ENCODE measurements at places on chromosomes 1 and 21.

GRCh38 chr1:4462831-4463484, 191.5 kb upstream of the AJAP1 start:
- no peak for DNase-seq

GRCh38 chr1:197621761-197622160, 153.5 kb downstream of the DENND1B start:
- DNase-seq = no peak

- DNase-seq = no peak
Observed at GRCh38 chr1:173330149-173330951, 123.2 kb upstream of the TNFSF4 start.

DNA sequence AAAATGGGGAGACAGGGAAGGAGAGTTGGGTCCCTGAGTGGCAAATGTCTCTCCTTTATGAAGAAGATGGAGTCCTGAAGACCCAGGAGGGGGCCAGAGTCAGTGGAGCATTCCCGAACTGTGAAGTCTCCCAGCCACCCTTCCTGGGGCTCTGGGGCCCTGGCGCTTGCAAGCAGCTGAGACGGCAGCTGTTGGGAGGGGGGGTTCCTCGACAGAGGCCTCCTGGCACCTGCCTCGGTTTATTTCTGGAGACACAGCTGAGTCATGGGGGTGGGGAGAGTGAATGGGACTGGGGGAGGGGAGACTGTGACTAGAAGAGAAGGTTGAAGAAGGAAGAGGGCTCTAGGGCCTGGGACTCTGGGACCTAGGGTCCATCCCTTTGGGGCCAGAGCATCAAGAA, 14.0 kb downstream of the NES start:
- DNase-seq = no peak

- DNase-seq = no peak
Observed at GRCh38 chr1:76237211-76237610, 162.7 kb downstream of the ST6GALNAC3 start.

DNA sequence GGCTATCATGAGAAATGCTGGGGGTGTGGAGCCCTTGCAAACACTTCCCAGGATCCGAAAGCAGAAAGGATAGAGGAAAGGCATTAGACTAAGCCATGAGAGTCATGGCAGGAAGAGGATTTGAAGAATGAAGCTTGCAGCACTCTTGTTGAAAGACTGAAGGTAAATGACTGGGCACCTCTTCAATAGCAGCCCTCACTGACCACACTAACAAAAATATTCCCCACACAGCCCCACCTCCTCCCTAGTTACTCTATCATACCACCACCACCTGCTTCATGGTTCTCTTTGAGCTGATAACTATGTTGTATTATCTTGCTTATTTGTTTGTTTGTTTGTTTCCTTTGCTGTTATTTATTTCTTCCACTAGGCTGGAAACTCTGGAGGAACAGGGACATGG, 13.2 kb upstream of the ATP1A1 start:
- DNase-seq = no peak

GRCh38 chr1:2645143-2645542, 12.3 kb upstream of the MMEL1 start:
- no peak for DNase-seq

DNA sequence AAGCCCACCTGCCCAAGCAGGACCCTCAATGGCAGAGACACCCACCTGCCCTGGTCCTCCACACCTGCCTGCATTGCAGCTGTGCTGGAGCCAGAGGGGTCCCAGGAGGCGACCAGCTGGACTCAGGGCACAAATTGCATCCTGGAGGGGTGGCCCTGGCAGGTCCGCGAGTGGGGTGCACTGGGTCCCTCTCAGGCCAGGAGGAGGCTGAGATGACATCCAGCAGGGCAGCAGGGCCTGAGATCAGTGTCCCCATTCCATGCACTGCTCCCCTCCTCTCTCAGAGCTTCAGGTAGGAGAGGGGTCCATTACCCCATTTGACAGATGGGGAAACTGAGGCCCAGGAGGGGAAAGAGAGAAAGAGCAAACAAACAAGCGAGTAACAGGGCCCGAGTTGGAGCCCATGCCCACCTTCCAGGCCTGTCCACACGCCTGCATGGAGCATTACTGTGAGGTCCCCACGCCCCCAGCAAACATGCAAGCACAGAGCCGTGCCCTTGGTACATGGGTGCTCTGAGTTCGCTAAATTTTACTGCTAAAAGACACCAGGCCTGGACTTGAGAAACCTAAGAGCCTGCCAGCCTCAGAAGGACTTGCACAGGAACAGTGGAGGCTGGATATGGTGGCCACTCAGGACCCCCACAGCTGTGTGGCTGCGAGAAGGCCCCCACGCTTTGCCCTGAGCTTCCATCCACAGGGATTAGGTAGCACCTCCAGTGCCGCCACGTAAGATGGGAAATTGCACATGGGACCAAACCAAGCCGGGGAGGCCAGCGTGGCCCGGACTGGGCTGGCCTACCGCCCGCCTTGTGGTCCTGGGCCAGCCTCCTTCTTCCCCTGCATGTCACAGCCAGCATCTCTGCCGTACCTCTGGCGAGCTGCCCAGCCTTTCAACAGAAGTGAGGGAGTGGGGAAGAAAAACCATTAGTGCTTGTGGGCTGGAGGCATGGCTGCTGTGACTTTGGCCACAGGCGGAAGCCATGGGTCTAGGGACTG, 7.4 kb downstream of the WNT3A start:
- DNase-seq = no peak

DNA sequence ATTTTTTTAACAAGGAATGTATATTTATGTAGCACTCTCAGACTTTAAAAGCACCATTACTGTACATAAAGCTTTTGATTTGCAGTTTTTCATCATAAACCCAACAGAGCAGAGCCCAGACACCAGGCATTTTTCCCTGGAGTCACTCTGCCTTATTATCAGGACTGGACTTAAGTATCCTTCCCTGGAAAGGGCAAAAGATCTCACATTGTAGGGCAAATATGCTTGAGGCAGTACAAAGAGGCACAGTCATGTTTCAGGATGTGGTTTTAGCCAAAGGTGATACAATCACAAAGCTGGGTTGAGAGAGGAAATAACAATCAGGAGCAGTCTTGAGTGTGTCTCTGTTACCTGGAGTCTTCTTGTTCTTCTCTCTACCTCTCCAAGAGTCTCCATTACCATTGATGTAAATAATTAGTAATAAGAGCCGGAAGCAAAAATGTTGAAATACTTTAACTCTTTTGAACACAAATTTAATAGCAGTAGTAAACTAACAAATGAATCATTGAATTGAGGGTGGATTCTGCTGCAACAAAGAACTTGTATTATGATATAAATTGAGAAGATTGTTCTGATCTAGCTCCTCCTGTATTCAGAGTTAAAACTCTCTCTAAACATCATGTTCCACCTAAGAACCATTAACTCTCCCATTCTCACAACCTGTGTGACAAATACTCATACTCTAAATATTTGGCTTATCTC, 160.5 kb downstream of the LTN1 start:
- DNase-seq = no peak

DNA sequence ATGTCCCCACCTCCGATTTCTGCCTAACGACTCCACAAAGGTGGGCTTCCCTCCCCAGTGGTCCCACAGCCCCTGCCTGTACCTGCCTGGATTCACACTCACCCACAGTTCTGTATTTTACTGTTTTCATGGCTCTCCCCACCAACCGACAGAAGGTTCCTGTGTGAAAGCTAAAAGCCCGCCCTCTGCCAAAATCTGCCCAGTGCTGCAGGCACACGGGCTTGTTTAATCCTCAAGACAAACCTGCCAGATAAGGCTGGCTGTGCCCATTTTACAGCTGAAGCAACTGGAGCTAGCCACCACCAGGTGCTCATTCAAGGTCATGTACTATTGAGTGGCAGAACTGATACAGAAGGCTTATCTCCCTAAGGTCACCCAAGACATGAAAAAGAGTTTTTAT, 114.5 kb downstream of the HIVEP3 start:
- no peak for DNase-seq

DNA sequence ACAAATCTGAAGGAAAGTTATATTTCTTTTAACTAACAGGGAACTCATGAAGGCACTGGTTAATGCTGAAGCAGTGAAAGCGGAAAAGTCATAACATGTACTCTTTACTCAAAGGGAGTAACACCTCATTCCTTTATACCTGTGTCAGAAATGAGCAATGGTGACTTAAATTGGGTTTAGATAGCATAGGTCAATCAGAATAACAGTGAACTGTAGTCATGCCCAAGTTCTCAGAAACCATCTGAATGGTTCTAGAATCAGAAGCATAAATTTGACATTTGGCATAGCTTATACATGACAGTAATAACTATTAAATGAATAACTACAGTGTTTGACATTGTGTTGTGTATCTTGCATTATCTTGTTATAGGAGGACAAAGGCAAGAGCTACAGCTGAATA, 382.0 kb downstream of the NUF2 start:
- DNase-seq = no peak

DNA sequence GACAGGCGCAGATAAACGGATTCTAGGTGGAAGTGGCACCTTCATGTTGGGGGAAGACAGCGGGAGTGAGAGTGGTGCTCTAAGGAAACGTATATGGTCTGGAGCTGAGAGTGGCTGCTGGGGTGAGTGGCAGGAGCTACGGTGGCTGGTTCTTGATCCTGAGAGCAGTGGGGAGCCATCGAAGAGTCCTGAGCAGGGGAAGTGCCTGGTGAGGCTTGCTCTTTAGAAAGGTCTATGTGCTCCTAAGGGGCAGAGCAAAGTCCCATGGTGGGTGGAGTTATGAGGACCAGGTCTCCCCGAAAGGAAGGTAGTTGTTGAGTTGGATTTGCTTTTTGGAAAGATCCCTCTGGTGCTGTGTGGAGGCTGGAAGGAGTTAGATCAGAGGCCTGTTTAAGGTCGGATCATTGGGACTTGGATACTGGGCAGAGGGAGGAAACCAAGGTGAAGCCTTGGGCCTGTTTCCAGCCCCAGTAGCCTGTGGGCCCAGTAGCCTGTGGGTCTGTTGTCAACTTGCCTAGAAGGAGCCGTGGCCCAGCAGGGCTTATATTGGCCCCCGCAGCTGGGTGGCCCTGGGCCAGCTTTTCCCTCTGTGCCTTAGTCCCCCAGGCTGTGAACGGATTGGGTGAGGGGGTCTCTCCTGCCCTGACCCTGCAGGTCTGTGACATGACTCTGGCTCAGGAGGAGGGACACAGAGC, 33.0 kb downstream of the ACOT11 start:
- no peak for DNase-seq

DNA sequence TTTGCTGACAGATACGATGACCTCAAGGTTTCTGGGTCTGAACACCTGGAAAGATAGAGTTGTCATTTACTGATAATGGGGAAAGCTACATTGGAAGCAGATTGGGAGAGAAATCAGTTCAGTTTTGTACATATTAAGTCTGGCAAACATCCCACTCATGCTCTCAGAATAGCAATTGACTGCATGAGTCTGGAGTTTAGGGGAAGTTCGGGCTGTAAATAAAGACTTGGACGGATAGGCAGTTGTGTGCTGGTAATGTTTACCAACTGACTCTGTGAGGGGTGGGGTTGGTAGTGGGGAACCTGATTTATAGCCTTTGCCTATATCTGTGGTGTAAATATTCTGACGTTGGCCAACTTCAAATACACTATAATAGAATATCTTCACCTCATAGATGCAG, 4.0 kb downstream of the H6PD start:
- no peak for DNase-seq

GRCh38 chr1:87450615-87451209, 122.0 kb downstream of the LMO4 start:
- no peak for DNase-seq

GRCh38 chr21:42542196-42542595, 28.5 kb downstream of the SLC37A1 start:
- no peak for DNase-seq

DNA sequence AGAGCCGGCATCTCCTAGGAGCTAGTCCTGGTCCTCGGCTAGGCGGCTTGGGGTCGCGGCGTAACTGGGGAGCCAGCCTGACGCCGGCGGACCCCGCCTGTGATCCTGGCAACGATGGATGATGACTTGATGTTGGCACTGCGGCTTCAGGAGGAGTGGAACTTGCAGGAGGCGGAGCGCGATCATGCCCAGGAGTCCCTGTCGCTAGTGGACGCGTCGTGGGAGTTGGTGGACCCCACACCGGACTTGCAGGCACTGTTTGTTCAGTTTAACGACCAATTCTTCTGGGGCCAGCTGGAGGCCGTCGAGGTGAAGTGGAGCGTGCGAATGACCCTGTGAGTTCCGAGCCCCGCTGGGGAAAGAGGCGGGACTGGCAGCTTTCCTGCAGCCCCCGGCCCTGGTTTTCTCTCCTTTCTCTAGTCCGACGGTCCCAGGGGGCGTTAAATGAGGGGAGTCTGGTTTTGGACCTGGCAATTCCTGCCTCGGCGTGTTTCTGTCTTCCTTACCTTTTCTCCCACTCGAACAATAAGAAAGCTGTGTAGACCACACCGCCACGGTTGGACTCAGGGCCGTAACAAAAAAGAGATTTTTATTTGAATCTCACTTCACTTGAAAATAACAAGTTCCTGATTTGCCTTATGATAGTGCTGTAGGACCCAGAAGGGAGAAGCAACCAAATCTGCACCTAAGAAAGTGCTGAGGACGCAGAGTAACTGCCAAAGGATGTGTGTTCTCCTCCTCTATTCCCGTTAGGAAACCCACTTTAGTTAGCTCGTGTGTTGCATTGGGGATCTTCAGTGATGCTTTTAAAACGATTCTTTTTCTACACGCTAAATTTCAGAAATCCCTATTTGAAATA, at the start of gene SPRTN:
TSS of gene SPRTN (plus strand) at position 24 of the 859 bp plus-strand sequence. CDS start at position 115, 91 bp downstream.
- no peak for DNase-seq

- no peak for DNase-seq
Observed at GRCh38 chr1:175472464-175472863, 270.9 kb downstream of the TNR start.

DNA sequence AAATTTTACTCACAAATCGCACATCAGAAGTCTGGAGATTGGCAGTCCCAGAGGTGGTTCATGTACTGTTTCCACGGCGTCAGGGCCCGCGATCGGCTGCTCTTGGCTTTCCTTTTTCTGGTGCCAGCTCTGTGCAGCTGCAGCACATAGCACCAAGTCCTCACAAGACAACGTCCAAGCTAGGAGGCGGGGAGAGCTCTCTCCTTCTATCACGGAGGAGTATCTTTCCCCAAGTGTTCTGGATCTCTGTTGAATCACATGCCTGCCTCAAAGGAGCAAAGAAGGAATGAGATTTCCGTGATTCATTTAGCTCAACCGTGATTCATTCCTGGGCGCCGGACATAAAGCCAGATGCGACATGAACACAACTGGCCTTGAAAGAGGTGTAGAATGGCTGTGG, 25.5 kb downstream of the MT1HL1 start:
- no peak for DNase-seq

DNA sequence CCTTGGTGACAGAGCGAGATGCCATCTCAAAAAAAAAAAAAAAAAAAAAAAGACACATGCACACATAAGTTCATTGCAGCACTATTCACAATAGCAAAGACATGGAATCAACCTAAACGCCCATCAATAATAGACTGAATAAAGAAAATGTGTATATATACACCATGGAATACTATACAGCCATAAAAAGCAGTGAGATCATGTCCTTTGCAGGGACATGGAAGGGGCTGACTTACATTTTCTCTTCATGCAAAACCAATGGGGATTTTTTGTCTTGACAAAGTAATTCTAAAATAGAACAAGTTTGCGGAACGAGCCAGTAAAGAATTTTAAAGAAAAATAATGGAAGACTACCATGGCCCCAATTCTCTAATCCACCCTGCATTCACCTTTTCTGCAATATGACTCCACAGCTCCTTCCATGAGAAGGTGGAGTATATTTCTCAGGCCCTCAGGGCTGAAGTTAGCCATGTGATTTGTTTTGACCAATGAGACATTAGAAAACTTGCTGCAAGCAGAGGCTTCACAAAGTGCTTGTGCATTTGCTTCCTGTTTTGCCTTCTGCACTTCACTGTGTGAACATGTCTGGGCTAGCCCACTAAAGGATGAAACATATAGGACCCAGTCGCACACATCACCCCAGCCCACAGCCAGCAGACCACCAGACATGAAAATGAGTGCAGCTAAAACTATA, 78.8 kb upstream of the NR5A2 start:
- DNase-seq = no peak

- no peak for DNase-seq
Observed at GRCh38 chr1:66214901-66215300, 319.1 kb upstream of the SGIP1 start.

Measured in NCI-H526 treated with DMSO at 0.1 percent for 48 hours (cell line).